ENCODE measurements at places on chromosomes 6 and 20.

- no peak for DNase-seq
Measured at GRCh38 chr6:150977281-150977680, 111.8 kb downstream of the MTHFD1L start.

DNA sequence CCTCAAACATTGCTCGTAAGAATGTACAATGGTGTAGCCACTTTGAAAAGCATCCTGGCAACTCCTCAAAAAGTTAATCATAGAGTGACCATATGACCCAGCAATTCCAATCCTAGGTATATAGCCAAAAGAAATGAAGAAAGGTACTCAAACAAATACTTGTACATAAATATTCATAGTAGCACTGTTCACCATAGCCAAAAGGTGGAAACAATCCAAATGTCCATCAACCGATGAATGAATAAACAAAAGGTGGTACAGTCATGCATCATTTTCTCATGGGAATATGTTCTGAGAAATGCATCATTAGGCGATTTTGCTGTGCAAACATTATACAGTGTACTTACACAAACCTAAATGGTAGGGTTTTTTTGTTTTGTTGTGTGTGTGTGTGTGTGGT, 74.4 kb upstream of the TBC1D7 start:
- DNase-seq = no peak

GRCh38 chr20:34037121-34037520, 43.4 kb downstream of the RALY start:
- DNase-seq = peak; percentile 28

GRCh38 chr20:1761116-1761515, 103.5 kb upstream of the SIRPG start:
- no peak for DNase-seq

- no peak for DNase-seq
Measured at GRCh38 chr6:147248859-147249258, 44.6 kb downstream of the STXBP5 start.

DNA sequence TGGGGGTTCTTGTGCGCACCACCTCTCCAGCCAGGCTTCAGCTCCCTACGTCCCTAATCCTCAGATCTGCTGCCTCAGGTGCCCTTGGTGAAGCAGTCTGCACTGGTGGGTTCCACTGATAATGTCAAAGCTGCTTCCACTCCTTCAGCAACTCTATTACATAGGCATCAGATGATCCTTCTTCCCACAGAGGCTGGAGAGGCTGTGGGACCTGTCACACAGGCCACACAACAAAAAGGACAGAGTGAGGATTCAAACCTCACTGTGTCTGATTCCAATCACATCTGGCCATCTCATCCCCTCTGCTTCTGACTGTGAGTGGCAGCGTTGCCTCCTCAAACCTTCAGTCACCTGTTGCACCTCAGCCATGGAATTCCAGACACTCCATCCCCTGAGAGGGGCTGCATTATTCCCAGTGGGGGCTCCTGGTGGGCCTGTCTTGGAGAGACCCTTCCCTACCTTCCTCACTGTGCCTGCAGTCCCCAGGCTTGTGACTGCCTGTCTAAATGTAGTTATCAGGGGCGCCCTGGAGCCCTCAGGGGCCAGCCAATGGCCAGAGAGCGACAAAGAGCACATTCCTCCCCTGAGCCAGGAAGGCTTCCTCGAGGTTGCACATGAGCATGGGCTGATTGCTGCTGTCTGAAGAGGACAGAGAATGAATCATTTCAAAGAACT, 211.4 kb upstream of the ECI2 start:
- no peak for DNase-seq

DNA sequence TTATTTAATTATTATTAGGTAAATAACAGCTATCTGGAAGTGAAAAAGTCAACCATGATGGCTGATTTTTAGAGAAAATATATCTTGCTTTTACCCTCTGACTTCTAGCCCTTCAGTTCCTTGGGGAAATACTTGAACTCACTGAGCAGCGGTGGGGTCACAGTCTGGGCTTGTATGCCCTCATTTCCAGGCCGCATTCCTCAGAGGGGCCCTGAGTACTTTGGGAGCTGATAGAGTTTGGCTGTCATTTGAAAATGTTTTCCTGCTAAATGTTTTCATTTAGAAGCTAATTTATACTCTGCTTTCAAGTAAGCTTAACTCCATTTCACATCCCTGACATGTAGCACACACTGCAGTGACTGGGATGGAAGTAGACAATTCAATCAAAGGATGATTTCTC, 1028.5 kb downstream of the KIF16B start:
- DNase-seq = no peak

DNA sequence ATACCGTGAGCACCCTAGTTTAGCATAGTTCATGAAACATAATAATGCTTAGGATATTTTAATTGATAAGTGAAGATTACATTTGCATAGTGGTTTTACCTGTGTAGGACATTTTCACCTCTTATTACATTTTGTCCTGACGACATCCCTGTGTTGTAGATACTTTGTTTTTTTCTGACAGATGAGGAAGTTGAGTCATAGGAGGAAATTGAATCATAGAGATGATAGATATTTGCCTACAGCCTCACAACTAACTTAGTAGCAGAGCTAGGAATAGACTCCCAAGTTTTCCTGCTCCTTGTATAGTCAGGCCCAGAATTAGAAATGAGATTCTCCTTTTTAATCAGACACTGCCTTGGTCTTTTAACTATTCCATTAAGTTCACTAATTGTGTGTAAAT, 100.5 kb upstream of the SUPT3H start:
- DNase-seq = peak; percentile 64

DNA sequence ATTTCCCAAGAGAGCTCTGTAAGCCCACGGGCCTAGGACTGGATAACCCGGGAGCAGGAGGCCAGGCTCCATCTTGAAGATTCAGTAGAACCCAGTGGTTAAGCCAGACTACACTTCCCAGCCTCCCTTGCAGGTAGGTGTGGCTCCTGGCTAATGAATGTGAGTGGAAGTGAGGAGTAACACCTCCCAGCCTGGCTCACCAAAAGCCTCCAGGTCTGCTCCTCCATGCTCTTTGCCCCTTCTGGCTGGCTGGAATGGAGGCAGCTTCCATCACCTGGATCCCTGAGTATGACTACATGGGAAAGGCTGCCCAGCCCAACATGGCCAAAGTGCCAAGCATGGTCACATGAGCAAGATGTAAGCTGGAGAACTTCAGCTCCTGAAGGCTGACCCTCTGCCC, 9.7 kb downstream of the LRRN4 start:
- DNase-seq = no peak

DNA sequence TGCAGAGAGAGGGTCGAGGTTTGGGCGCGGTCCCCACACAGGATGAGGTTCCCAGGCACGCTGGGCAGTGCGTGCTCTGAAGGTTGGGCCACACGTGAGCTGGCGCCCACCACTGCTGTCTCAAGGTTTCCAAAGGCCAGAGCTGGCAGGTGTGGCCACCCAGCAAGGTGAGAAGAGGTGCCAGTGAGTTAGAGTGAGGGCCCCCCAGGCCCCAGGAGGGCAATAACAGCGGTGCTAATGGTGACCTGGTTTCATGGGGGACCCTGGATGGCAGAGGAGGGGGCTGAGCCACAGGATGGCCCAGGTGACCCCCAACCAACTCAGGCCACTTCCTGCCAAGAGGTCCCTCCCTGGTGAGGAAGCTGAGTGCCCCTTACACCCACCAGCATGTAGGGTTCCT, 185.0 kb downstream of the TAF4 start:
- DNase-seq = no peak

- peak; percentile 66 for DNase-seq
Measured at GRCh38 chr6:17957498-17957897, 29.9 kb downstream of the KIF13A start.

DNA sequence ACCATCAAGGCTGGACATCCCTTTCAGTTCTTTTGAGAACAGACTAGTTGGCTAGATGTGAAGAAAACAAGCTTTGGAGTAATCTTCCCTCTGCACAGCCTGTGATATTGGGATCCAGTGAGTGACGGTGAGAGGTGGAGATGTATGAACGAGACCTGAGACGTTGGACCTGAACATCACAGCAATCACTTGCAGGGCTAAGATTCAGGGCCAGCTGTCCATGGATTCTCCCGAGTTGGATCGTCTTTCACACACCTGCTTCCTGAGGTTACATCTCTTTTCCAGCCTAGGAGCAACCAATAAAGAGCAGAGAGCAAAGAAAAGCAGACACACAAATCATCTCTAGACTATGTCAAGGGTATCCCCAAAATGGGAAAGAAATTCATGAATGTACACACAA, 30.0 kb upstream of the TMEM14A start:
- no peak for DNase-seq

DNA sequence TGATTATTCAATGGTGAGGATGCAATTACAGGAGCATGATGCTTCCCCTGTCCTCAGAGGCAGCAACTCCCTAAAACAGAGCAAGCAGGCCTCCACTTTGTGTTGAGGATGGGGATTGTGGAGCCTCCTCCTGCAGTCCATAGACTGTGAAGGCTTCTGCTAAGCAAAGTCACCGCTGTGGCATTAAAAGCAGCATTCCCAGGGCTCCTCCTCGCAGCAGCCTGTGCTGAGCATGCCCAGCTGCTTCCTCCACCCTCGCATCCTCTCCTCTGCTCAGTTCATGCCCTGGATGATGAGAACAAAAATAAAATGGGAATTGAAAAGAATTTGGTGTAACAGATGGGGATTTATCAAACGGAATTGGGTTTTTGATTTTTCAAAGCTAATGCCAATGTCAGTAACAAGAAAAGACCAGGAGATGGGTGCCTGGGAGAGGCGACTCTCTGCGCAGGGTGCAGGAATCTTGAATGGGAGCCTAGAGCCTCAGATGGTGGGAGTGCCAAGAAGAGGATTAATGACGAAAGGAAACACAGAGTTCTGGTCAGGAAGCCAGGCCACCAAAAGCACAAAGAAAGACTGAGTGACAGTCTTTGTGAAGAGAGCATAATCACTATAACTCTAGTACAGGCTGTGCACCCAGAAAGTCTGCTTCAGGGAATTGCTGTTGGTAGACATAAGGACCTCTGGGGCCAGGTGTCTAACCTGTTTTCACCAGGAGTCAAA, 347.6 kb downstream of the TPBG start:
- DNase-seq = no peak

DNA sequence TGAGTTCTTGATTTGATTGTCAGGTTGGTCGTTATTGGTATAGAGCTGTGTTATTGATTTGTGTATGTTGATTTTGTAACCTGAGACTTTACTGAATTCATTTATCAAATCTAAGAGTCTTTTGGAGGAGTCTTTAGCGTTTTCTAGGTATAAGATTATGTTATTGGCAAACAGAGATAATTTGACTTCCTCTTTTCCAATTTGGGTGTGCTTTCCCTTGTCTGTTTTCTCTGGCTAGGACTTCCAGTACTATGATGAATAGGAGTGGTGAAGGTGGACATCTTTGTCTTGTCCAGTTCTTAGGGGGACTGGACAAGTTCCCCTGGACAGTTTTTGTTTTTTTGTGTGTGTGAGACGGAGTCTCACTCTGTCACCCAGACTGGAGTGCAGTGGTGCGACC, 17.4 kb downstream of the HLA-DOA start:
- DNase-seq = no peak

DNA sequence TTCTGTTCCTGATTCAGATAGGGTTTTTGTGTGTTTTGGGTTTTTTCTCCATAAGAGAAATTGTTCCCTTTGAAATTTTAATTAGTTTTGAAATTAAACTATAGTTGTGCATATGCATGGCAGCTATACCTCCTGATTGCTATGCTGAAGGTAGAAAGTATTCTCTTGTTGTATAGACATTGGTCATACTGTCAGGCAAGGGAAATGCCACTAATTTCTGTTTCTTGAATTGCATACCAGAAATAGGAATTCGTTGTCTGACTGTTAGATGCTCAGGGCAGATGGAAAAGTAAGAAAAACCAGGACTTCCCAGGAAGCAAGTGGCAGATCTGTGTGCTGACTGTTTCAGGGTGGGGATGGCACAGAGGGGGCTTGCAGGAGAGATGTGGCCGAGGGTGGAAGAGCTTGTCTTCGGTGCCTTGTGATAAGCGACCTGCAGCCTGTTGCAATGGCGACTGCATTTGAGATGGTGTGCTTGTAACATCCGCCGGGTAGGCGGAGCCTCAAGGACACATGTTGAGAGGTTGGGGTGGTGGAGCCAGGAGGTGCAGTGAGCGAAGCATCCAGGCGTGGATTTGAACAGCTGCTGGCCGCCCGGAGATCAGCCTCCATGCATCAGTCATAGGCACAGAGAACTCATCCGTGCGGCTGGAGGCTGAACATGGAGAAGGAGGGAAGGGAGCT, 42.8 kb downstream of the RREB1 start:
- DNase-seq = no peak

DNA sequence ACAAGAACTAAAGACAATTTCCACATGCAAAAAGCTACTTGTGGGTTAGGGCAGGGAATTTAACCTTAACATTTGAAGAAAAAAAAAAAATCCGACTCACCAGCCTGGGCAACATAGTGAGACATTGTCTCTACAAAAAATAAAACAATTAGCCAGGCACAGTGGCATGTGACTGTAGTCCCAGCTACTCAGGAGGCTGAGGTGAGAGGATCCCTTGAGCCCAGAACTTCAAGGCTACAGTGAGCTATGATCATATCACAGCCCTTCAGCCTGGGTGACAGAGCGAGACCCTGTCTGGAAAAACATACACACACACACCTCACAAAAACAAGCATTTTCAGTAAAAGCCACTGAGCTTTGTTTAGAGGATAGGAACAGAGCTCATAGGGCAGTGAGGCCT, 56.2 kb downstream of the ARHGAP18 start:
- no peak for DNase-seq

DNA sequence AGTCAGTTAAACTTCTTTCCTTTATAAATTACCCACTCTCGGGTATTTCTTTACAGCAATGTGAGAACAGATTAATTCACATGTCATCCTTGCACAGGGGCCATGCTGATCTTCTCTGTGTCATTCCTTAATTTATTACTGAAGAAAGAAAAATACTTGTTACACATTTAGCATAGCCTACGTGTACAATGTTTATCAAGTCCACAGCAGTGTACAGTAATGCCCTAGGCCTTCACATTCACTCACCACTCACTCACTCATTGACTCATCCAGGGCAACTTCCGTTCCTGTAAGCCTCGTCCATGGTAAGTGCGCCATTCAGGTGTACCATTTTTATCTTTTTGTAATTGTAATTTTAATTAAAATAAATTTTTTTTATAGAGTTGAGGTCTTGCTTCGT, 73.6 kb downstream of the RSPH3 start:
- DNase-seq = no peak

- no peak for DNase-seq
Measured at GRCh38 chr6:73236144-73236750, 11.0 kb upstream of the KHDC1L start.

- peak; percentile 16 for DNase-seq
Measured at GRCh38 chr6:158911746-158912480, 88.1 kb downstream of the RSPH3 start.

DNA sequence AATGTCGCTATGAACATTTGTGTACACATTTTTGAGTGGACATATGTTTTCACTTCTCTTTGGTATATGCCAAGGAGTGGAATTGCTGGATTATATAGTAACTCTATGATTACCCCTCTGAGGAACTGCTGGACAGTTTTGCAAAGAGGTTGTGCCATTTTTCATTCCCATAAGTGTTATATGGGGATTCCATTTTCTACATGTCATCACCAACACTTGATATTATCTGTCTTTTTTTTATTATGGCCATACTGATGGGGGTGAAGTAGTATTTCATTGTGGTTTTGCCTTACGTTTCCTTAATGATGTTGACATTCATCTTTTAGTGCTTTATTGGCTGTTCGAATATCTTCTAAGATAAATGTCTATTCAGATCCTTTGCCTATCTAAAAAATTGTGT, 171.8 kb upstream of the LAMA2 start:
- DNase-seq = no peak

- DNase-seq = no peak
Measured at GRCh38 chr6:6393069-6393529, 72.6 kb upstream of the F13A1 start.
